ENCODE measurements at places on chromosomes 12 and 14.
A peak's percentile ranks its signal among the peaks of the same experiment; 100 is the strongest.

DNA sequence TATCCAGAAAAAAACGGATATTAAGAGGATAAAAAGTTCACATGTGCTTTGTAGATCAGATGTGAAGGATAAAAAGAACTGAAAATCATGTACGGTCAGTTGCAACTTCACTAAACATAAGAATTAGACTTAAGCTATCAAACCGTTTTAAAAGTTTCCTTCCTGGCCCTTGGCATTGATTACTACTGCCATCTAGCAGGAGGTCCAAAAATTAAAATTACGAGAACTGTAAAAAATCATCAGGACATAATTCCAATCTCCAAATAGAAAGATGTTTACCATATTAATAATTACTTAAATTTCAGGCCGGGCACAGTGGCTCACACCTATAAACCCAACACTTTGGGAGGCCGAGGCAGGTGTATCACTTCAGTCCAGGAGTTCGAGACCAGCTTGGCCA is 7.9 kb downstream of the WDR89 start:
- no peak for DNase-seq

- DNase-seq = no peak
These were observed 194.6 kb upstream of the KRR1 start for GRCh38 chr12:75705749-75706711.

- DNase-seq = no peak
These were observed 67.9 kb downstream of the PRMT8 start for GRCh38 chr12:3558854-3559253.

GRCh38 chr12:128026696-128027574 is 240.0 kb upstream of the TMEM132C start:
- DNase-seq = no peak

- DNase-seq = no peak
These were observed 240.3 kb upstream of the PELI2 start for GRCh38 chr14:55877942-55878341.

DNA sequence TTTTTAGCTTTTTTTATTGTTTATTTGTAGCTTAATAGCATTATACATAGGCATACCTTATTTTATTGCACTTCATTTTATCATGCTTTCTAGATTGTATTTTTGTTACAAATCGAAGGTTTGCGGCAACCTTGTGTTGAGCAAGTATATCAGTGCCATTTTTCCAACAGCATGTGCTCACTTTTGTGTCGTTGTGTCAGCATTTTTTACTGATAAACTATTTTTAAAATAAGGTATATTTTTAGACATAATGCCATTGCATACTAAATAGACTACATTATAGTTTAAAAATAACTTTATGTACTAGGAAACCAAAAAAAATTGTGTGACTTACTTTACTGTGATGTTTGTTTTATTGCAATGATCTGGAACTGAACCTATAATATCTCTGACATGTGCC is 56.2 kb upstream of the RESF1 start:
- no peak for DNase-seq

GRCh38 chr14:58054100-58054499 is 97.9 kb downstream of the ARMH4 start:
- no peak for DNase-seq

- no peak for DNase-seq
These were observed 23.3 kb upstream of the EMP1 start for GRCh38 chr12:13173012-13173932.

- DNase-seq = no peak
These were observed 30.0 kb downstream of the NCKAP5L start for GRCh38 chr12:49798248-49798647.

DNA sequence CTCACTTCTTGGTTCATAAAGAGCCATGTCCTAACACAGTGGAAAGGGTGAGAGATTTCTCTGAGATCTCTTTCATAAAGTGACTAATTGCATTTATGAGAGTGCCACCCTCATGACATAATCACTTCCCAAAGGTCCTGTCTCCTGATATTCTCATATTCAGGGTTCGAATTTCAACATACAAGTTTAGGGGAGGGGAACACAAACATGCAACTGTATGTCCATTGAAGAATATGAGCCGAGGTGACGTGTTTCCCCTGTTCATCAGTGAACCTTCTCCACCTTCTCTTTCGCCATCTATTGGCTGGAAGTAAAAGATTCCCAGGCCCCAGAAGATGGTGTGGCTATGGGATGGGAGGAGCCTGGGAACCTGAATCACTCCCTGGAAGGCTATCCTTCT is 354.2 kb upstream of the ATP2B1 start:
- DNase-seq = no peak

DNA sequence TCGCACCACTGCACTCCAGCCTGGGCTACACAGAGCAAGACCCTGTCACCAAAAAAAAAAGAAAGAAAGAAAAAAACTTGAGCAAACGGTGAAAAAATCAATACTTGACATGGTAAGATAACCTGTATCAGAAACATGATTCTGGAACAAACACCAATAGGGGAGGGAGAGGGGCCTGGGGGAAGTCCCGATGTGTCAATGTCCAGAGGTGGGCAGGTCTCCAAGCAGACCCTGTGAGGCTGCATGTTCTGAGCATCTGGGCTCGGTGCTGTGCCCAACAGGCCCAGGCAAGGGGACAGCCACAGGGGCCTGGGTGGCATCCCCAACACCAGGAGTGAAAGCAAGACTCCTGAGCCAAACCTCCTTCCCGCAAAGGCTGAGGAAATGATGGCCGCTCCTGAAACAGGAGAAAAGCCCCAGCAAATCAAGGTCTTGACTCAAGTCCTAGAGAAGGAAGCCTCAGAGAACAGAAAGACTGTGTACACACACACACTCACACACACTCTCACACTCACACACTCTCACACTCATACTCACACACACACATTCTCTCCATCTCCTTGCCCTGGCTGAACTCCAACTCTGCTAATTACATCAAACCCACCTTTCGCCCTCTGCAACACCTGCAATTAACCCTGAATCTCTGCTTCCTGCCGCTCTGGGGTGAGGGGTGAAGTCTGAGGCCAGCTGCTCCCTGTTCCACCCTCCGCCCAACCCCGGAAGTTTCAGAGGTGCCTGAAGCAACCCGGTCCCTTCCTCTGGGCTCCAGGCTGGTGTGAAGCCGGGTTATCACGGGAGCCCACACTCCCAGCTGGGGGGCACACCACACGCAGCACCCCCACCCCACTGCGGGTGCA is 20.4 kb downstream of the CCDC88C start:
- no peak for DNase-seq

- peak; percentile 81 for DNase-seq
These were observed at the start of gene TMEM260 for GRCh38 chr14:56579345-56580220. TMEM260 (plus strand) TSS chr14:56579798; CDS start chr14:56579915, 117 bp downstream.

DNA sequence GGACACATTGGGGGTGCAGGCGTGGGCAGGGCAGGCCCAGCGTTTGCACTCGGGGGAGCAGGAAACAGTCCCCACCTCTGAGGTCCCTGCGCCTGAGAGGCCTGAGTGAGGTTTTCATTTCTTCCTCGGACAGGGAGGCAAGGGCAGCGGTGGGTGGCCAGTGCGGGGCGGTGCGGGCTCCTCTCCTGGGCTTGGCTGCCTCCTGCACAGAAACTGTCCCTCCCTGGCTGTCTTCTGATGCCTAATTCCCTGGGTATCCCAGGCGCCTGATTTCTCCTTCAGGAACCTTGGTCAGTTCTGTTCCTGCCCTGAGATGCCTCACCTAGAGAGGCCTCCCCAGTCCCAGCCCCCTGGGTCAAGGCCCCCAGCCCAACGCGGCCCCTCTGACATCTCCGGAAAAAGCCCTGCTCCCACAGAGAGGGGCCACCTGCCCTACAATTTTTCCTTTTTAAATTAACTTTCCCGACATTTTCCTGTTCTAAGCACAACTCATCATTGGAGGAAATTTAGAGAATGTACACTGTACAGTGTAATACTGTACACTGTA is 260.3 kb downstream of the ADGRD1 start:
- DNase-seq = no peak

GRCh38 chr14:65354715-65355114 is 57.8 kb upstream of the FUT8 start:
- DNase-seq = no peak

DNA sequence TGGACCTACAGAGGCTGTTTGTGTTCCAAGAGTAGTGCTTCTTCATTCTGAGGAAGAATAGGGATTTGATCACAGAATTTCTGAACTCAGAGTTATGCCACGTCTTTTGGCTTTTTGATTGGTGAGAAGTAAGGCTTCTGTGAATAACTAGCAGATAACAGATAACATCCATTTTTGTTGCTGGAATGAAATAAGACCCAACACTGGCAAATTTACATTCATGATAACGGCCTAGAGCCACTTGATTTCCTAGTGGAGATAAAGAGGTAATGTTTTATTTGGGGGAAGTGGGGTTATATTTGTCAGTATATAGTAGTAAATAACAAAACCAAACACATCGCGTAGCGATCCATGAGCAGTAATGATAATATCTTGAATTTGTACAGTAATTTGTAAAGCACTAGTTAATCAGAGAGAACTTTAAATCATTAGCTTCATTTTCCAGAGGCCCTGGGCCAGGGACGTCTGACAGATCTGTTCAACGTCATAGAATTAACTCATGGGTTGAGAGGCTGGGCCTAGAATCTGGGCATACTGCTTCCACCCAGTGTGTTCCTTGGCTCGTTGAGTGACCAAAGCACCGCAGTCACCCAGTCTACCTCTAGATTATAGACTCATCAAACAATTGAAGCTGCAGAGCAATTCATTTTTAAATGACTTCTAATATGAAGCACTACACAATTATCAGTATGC is 79.6 kb downstream of the HMGA2 start:
- no peak for DNase-seq

GRCh38 chr12:51329742-51330141 is 5.8 kb upstream of the BIN2 start:
- no peak for DNase-seq

GRCh38 chr14:67875175-67876006 is 55.8 kb downstream of the RAD51B start:
- DNase-seq = no peak

- no peak for DNase-seq
These were observed 375 bp downstream of the AJUBA start for GRCh38 chr14:22981876-22982476.
